ENCODE measurements at places on chromosomes 11 and 22.

DNA sequence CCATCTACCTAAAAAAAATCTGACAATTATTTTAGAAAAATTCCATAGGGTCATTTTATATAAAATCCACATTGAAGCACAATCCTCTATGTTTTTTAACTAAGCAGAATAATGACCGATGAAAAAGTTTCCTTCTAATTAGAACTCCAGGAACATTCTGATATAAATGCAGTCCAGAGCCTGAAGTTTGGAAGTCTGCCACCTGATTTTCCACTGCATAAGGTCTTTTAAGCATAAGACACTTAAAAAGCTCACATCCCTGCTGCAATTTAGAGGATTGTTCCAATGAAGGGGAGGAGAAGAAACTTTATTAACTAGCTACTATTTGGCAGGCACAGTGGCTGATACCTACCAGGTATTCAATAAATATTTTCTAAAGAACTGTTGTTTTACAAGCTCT, 570.3 kb upstream of the ANO5 start:
- no peak for DNase-seq

- no peak for DNase-seq
Measured at GRCh38 chr11:27699242-27699925, 871 bp downstream of the BDNF start.

GRCh38 chr22:46484156-46484860, 53.1 kb downstream of the CELSR1 start:
- no peak for DNase-seq

GRCh38 chr11:122186439-122187080, 70.5 kb upstream of the BLID start:
- no peak for DNase-seq

DNA sequence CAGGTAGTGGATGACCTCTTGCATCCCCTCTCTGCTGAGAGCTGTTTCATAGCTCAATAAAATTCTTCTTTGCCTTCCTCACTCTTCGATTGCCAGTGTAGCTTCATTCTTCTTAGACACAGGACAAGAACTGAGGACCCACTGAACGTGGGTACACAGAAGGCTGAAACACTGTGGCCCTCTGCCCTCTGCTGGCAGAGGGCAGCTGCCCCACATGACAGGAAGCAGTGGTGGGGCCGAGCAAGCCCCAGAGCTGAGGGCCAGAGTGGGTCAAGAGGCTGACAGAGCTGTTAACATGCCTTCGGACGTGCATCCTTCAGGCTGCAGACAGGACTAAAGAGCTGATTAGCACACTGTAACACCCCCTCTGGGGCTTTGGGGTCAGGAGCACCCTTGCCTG, 15.6 kb downstream of the SMC1B start:
- DNase-seq, result no peak

DNA sequence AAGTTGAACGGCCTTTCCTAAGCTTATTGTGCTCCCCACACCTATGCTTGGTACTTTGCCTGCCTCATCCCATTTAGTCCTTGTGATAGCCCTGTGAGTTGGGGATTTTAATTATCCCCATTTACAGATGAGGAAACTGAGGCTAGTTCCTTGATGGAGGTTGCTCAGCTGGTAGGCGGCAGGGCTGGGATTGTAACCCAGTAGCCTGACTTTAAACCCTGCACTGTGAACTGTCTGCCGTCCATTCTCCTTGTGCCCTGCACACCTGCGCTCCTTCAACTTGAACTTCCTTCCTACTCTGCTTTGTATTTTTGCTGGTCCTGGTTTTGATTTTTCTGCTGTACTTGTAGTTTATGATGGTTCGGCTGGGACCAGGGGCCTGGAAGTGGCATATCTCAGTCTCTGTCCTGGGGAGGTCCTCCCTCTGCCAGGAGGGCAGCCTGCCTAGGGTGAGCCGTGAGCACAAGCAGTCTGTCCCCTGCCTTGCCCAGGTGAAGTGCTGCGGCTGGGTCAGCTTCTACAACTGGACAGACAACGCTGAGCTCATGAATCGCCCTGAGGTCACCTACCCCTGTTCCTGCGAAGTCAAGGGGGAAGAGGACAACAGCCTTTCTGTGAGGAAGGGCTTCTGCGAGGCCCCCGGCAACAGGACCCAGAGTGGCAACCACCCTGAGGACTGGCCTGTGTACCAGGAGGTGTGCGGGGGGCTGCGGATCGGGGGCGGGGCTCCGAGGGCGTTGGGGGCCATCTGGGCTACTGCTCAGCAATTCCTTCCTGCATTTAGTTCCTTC, 52.4 kb downstream of the CD82 start:
- DNase-seq, result no peak

DNA sequence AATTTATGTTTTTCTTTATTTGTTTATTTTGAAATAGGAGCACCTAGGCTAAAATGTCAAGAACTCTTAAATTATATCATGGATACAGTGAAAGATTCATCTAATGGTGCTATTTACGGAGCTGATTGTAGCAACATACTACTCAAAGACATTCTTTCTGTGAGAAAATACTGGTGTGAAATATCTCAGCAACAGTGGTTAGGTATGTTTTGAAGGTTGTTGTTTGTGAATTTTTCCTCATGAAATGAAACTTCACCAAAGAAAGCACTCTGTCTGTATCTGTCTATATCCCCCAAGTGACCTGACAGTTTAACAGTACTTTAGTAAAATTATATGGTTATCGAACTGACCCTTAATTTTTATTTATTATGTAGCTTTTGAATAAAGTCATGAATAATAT, 12.8 kb downstream of the ATM start:
- no peak for DNase-seq

- DNase-seq, result no peak
Measured at GRCh38 chr11:15159085-15159484, 44.4 kb downstream of the INSC start.

GRCh38 chr11:34151166-34151565, 45.7 kb downstream of the NAT10 start:
- DNase-seq, result no peak

DNA sequence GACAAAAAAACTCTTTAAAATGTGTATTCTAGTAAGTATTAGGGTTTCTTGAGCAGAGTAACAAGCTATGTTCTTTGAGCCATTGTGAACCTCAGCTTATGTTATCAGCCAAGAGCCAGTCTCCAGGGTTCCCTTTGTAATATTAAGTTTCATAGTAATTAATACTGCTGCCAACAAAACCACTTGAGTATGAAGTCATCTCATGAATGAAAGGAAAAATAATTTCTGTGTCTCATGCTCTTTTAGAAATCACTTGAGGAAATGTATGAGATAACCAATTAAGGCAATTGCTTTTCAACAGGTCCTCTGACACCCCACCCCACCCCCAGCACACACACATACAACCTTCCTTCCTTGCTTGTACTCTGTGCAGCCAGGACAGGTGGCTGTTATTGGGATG, 59.9 kb downstream of the BBOX1 start:
- DNase-seq, result no peak

GRCh38 chr11:34313099-34313517, 44.7 kb downstream of the ABTB2 start:
- no peak for DNase-seq

All from occipital lobe (tissue), 3 donors.